Naive B cell (primary cell): ENCODE measurements at places on chromosomes 12 and 14. TPM values are rescaled to one million over a fixed set of nuclear protein-coding genes. Genes with fewer than 3 reads are reported as not detected.

The TAS2R13 gene
- polyA plus RNA-seq, result not detected

The FSCB gene
- polyA plus RNA-seq, result not detected

The SYNE3 gene
- 0.71 TPM for polyA plus RNA-seq

GRCh38 chr14:80211153-80212022, at the start of gene DIO2:
Gene DIO2, minus strand, starts transcription at chr14:80211504. Its CDS starts 32 bp downstream, at chr14:80211472.
- no peaks in the 10 kb centered on the region for H3K27me3 ChIP-seq
- H3K27ac ChIP-seq, result no peak within 1 kb of the TSS
- peaks cover 3% of the 10 kb centered on the region for H3K4me1 ChIP-seq

DNA sequence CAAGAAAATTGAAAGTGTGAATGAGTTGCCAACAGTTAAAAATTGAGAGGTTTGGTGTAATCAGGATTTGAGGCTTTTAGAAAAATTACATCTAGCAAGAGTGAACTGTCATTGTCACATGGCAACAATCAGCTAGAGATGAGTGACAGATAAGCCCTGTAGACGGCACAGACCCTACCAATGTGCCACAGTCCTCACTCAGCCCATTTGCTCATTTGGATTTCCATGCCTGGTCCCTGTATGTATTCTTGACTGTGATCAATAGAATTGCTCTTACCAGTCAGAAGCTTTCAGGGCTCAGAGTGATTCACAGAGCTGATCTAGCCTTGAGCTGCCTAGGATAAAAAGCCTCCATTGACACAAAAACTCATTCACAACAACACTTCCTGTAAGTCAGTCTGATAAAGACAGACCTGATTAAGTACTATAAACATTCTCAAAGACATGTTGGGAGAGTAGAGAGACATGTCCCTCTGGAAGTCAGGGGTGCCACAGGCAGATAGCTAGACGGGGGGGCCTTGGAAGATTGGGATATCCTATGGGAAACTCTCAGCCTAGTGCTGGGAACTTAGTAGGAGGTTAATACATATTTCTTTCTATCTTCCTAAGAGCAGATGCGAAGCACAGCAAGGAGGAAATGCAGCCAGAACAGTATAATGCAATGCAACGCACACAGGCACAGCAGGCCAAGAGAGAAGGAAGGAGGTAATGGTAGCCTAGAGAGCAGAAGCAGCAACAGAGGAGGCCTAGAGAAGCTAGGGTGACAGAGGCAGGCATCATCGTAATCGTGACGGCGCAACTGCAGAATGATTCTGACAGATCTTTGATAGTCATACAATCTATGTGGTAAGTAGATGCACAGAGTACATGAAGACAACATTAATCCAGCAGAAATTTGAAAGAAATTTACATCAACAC, 2.0 kb upstream of the PELI2 start:
- peak overlapping the region; percentile 49 for H3K4me3 ChIP-seq
- peak overlapping the region; percentile 83 for H3K27ac ChIP-seq
- peaks cover 4% of the 10 kb centered on the region for H3K36me3 ChIP-seq
- no peak for DNase-seq
- peaks cover 64% of the 10 kb centered on the region for H3K4me1 ChIP-seq

- no peak for DNase-seq
- H3K27ac ChIP-seq, result no peak overlapping the region
- H3K27me3 ChIP-seq, result no peaks in the 10 kb centered on the region
- no peaks in the 10 kb centered on the region for H3K4me1 ChIP-seq
- no peaks in the 10 kb centered on the region for H3K36me3 ChIP-seq
Measured at GRCh38 chr14:41355866-41356265, 250.8 kb upstream of the LRFN5 start.

DNA sequence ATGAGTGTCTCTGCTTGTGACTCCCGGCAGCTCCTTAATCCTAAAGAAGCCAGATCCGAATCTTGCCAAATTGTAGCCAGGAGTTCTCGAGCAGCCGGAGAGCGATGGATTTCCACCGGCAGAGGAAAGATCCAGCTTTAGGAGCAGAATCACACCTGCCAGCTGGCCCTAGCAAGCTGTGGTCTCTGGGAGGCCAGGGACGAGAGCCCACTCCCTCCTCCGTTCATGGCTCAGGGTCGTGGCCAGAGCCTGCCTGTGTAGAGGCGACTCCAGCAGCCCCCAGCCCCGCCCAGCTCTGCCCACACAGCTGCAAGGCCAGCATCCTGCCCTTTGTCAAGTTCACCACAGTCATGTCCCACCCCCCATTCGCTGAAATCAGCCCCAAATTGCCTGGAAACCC, 121.0 kb downstream of the SCARB1 start:
- peaks cover 70% of the 10 kb centered on the region for H3K27me3 ChIP-seq
- no peaks in the 10 kb centered on the region for H3K36me3 ChIP-seq

GRCh38 chr12:46233423-46233822, 35.4 kb downstream of the SLC38A1 start:
- peak overlapping the region; percentile 61 for H3K4me3 ChIP-seq
- H3K27me3 ChIP-seq, result no peaks in the 10 kb centered on the region
- no peak for DNase-seq
- peak overlapping the region; percentile 88 for H3K27ac ChIP-seq

- H3K4me1 ChIP-seq, result no peaks in the 10 kb centered on the region
- H3K36me3 ChIP-seq, result no peaks in the 10 kb centered on the region
- H3K4me3 ChIP-seq, result no peak overlapping the region
Measured at GRCh38 chr14:78302841-78303240, 132.7 kb downstream of the NRXN3 start.

The PACS2 gene
- polyA plus RNA-seq, result 1.3 TPM

- H3K4me3 ChIP-seq, result no peak overlapping the region
- no peak overlapping the region for H3K27ac ChIP-seq
- peaks cover 5% of the 10 kb centered on the region for H3K4me1 ChIP-seq
- H3K27me3 ChIP-seq, result no peaks in the 10 kb centered on the region
Measured at GRCh38 chr12:103181366-103182152, 224.1 kb downstream of the ASCL1 start.

The PPP1R1A gene
- not detected for polyA plus RNA-seq

GRCh38 chr14:80996049-80996901, 40.9 kb downstream of the TSHR start:
- no peak overlapping the region for H3K27ac ChIP-seq
- peaks cover 27% of the 10 kb centered on the region for H3K27me3 ChIP-seq
- H3K36me3 ChIP-seq, result no peaks in the 10 kb centered on the region

The KERA gene
- not detected for polyA plus RNA-seq

The NKX2-1 gene
- polyA plus RNA-seq, result not detected

DNA sequence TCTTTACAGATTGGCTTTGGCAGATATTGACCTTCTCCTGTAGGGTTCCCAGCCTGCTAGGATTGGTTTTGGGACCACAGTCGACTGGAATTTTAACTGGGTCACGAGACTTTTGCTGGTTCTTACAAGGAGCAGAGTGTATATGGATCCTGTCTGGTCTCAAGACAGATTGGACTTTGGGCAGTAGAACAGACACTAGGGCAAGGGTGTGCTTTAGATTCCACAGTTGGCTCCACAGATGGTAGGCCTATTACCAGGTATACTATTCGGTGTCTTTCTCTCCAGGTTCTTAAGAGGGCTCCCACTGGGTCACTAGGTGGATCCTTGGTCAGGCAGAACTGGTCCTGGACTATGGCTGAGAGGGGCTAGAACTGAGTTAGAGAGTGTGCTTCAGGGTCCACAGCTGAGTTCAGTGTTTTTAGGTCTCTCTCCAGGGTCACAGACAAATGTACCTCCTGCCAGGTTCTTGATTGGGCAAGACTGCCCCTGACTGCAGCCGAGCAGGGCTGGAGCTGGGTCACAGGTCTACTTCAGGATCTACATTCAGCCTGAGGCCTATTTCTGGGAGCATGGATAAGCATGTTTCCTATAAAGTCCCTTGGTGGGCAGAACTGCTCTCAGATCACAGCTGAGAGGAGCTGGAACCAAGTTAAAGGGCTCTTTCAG, 460.2 kb downstream of the TMEM117 start:
- DNase-seq, result no peak
- no peak overlapping the region for H3K27ac ChIP-seq
- H3K27me3 ChIP-seq, result no peaks in the 10 kb centered on the region
- H3K4me1 ChIP-seq, result peaks cover 12% of the 10 kb centered on the region
- H3K4me3 ChIP-seq, result no peak overlapping the region

GRCh38 chr12:80120994-80121393, 21.7 kb downstream of the OTOGL start:
- no peak overlapping the region for H3K4me3 ChIP-seq
- no peaks in the 10 kb centered on the region for H3K4me1 ChIP-seq
- peaks cover 7% of the 10 kb centered on the region for H3K27me3 ChIP-seq
- H3K36me3 ChIP-seq, result no peaks in the 10 kb centered on the region

DNA sequence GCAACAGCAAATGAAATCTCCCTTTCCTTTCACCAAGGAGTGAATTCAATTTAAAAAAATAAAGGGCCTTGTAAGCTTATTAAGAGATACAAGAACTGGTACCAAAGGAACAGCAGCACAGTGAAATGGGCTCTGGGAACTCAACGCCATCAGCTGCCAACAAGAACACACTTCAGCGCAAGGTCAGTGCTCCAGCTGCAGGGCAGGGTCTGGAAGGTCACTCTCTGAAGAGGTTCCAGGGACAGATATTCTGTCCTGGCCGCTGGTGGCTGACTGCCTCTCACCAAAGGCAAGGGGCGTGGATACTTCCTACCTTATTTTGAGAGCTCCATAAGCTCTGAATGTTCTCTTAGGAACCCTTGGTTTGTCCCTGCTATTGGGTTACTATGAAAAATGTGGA, 186.6 kb downstream of the CALM1 start:
- no peak overlapping the region for H3K4me3 ChIP-seq
- no peaks in the 10 kb centered on the region for H3K36me3 ChIP-seq
- H3K4me1 ChIP-seq, result no peaks in the 10 kb centered on the region
- DNase-seq, result no peak
- H3K27me3 ChIP-seq, result no peaks in the 10 kb centered on the region

The ISM2 gene
- not detected for polyA plus RNA-seq

The CLEC2B gene
- 85.8 TPM for polyA plus RNA-seq

The WIF1 gene
- not detected for polyA plus RNA-seq

The SLC15A4 gene
- polyA plus RNA-seq, result 21.8 TPM

The PTGER2 gene
- not detected for polyA plus RNA-seq

DNA sequence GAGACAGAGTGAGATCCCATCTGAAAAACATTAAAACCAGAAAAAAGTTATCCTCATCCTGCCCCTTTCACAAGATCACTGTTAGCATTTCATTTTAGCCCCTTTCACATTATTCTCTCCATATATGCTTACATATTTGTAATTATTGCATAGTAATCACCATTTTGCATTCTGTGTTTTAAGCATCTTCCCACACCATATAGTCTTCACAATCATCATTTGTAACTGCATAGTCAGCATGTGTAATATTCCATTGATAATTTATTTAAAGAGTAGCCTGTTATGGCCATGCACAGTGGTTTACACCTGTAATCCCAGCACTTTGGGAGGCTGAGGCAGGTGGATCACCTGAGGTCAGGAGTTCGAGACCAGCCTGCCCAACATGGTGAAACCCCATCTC, 11.8 kb downstream of the PAPLN start:
- peaks cover 43% of the 10 kb centered on the region for H3K4me1 ChIP-seq
- no peaks in the 10 kb centered on the region for H3K36me3 ChIP-seq
- DNase-seq, result no peak
- H3K27ac ChIP-seq, result no peak overlapping the region
- peaks cover 7% of the 10 kb centered on the region for H3K27me3 ChIP-seq
- H3K4me3 ChIP-seq, result no peak overlapping the region

The LHX5 gene
- polyA plus RNA-seq, result not detected

DNA sequence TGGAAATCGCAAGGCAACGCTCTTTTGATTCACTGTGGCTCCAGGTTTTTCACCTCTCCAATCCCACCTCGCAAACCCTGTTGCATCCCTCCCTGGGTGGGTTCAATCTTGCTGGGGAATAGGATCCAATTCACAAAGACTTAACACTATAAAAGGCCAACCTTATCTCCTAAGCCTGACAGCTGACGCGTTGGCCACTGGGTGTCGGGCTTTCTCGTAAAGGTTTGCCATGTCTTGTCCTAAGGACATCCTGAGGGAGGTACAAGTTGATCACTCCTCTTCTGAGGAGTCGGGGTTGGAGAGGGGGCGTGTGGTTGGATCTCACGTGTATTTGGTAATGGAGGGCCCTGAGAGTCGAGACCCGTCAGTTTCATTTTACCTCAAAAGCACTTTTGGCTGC, 112.6 kb upstream of the FZD10 start:
- H3K27me3 ChIP-seq, result peaks cover 33% of the 10 kb centered on the region
- H3K36me3 ChIP-seq, result no peaks in the 10 kb centered on the region
- H3K4me3 ChIP-seq, result no peak overlapping the region
- H3K4me1 ChIP-seq, result no peaks in the 10 kb centered on the region
- DNase-seq, result no peak
- no peak overlapping the region for H3K27ac ChIP-seq

- no peak overlapping the region for H3K4me3 ChIP-seq
- H3K36me3 ChIP-seq, result no peaks in the 10 kb centered on the region
- no peak for DNase-seq
- peaks cover 5% of the 10 kb centered on the region for H3K4me1 ChIP-seq
- H3K27me3 ChIP-seq, result no peaks in the 10 kb centered on the region
Measured at GRCh38 chr12:107515446-107515958, 170.1 kb upstream of the PWP1 start.

GRCh38 chr12:28053564-28053963, 81.0 kb upstream of the PTHLH start:
- DNase-seq, result no peak
- no peak overlapping the region for H3K27ac ChIP-seq
- no peak overlapping the region for H3K4me3 ChIP-seq
- no peaks in the 10 kb centered on the region for H3K27me3 ChIP-seq
- no peaks in the 10 kb centered on the region for H3K4me1 ChIP-seq

DNA sequence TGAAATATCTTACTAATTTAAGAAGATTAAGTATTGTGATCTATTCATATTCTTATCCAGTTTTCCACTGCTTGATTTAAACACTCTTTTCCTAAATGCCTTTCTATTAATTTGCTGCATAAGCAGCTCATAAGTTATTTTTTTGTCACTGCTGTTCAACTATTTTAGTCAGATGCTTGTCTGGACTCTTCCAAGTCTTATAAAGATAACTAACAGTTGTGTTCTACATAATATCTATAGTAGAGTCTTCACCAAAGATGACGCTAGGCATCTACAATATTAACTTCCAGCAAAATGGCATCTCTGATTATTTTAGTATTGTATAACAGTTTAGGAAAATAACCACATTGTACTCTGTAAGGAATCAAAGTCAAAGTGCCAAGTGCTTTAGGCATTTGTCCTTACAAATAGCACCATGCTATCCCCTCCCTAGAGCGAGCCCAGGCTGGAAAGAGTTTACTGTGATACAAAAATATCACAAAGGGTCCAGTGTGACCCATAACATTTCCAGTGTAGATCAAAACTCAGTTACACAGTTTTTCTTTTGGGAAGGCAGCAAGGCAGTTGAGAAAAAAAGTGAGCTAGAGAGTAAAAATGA, 98.2 kb downstream of the DENND5B start:
- no peaks in the 10 kb centered on the region for H3K27me3 ChIP-seq
- DNase-seq, result no peak
- peaks cover 32% of the 10 kb centered on the region for H3K36me3 ChIP-seq
- peaks cover 14% of the 10 kb centered on the region for H3K4me1 ChIP-seq
